Choroid plexus epithelial cell (primary cell): ENCODE measurements at places on chromosomes 3 and 15.

DNA sequence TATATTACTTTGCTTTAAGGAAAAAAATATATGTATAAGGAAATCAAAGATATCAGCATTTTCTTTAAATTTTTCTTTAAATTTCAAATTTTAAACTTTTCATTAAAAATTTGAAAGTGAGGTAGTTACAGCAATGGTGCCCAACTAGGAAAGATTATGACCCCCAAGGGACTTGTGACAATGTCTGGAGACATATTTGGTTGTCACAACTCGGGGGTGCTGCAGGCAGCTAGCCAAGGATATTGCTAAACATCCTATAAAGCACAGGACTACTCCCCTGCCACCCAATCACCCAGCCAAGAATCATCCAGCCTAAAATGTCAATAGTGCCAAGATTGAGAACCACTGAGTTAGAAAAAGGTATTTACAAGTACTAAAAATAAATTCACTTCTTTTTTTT is 57.3 kb downstream of the SLC4A7 start:
- DNase-seq, result no peak

DNA sequence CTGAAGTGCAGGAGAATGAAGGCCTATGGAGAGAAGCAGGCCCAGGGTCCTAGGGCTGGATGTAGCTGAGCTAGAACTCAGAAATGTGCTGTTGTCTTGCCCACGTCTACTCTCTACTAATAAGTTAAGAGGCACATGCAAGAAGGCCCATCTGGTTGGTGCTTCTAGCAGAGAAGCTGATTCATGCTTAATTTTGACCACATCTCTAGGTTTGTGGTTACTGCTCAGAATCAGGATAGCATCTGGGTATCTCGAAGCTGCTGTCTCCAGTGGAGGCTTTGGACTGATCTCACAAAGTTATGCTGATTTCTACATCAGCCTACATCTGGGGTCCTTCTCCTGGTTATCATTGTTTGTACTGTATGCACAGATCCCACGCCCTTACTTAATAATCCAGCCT is 87.3 kb downstream of the CACNA1D start:
- no peak for DNase-seq

- DNase-seq, result peak; percentile 94
Measured at GRCh38 chr15:89662893-89663626, 7.8 kb upstream of the KIF7 start.

DNA sequence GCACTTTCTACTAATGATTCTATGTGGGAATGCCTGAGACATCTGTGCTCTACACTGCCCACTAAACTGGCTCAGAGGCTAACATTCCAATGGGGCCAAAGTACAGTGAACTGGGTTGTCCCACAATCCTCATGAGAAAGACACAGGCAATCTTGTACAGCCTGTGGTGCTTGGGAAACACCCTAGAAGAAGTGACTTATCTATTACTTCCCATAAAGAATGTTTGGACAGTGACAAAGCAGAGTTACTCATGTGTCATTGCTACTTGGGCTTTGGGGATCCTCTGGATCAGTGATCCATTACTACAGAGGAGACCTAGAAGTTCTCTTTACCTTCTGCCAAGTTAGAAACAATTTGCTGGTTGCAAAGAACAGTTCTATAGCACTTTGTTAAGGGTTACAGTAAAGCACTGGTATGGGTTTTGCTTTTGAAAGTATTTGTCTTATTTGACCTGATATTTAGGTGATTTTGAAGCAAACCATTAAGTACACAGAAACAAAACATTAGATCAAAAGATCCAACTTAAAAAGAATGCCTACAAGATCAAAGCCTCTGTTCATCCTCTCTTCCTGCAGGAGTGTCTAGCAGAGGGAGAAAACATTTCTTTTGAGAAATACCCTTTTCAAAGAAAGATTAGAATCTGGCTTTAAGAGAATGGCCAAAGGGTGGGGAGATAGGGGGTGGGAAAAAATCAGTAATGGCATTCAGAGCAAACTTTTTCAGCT is 75.8 kb downstream of the CTNNB1 start:
- peak; percentile 86 for DNase-seq

DNA sequence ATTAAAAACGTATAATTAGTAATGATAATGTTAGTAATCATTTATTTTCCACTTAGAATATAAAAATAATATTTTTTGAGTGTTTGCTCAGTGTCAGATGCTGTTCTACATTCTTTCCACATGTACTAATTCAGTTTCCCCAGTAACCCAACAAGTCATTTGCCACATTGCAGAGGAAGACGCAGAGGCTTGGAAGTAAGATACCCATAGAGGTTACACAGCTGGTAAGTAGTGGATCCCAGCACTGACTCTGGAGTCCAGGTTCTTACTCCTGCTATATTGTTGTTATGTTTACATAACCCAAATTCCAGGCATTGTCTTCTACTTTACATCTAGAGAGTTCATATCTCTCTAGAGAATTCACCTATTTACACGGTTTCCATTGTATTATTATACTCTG is 48.2 kb upstream of the MYO5C start:
- peak; percentile 79 for DNase-seq

GRCh38 chr3:100779480-100779879 is 70.2 kb downstream of the TFG start:
- DNase-seq, result no peak

GRCh38 chr3:23575697-23576096 is 230.1 kb upstream of the UBE2E1 start:
- DNase-seq, result peak; percentile 73

DNA sequence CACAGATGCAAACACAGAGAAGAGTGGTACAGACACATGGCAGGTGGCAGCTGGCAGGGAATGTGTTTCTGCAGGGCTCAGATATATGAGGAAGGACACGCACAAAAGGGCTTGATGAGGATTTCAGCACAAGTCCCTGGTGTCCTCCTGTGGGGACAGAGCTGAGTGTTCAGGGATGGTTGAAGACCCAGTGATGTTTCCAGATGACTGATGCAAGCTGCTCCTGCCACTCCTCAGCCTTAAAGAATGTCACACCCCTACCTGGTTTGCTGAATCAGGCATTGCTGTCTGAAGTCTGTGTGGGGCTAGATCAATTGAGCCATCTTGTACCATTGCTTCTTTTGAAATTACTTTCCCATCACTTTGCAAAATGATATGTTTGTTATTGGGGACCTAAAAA is 40.2 kb downstream of the TNFAIP8L3 start:
- no peak for DNase-seq
